ENCODE measurements at places on chromosomes 11 and 22. TPM values are rescaled to one million over a fixed set of nuclear protein-coding genes. Genes with fewer than 3 reads are reported as not detected.

DNA sequence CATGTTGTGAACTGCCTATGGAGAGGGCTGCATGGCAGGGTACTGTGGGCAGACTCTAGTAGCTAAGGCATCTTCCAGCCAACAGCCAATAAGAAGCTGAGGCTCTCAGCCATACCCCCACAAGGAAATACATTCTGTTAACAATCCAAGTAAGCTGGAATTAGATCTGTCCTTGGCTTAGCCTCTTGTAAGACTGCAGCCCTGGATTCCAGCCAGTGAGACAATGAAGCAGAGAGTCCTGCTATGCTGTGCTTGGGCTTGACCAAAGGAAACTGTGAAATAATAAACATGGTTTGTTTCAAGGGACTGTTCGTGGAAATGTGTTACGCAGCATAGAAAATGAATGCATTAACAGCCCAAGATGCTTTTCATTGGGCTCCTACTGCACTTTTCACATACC is 1097.4 kb upstream of the CCDC90B start:
- DNase-seq = no peak
- H3K4me1 ChIP-seq = no peaks in the 10 kb centered on the region
- H3K27me3 ChIP-seq = no peaks in the 10 kb centered on the region
- H3K27ac ChIP-seq = no peak overlapping the region

- H3K36me3 ChIP-seq = no peaks in the 10 kb centered on the region
- no peaks in the 10 kb centered on the region for H3K4me1 ChIP-seq
- peaks cover 11% of the 10 kb centered on the region for H3K27me3 ChIP-seq
- DNase-seq = no peak
Observed at GRCh38 chr11:102864724-102865123, 10.1 kb downstream of the MMP12 start.

The TRIM51 gene
- not detected for total RNA-seq

DNA sequence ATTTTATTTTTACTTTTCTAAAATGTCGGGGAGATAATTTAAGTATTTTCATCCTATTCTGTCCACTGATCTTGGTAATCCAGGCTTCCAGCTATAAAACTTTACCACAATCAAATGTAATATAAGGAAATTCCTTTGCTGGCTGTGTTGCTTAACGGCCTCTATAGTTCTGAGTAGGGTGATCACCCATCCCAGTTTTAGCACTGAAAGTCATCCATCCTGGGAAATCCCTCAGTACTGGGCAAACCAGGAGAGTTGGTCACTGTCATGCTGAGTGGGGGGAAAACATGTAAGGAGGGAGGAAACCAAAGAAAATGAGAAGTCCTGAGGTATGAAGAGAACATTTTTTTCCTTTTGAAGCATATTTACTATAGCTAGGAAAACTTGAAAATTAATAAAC is 12.8 kb upstream of the BACE1-AS start:
- no peak overlapping the region for H3K4me3 ChIP-seq
- DNase-seq = no peak
- no peaks in the 10 kb centered on the region for H3K4me1 ChIP-seq
- peaks cover 19% of the 10 kb centered on the region for H3K36me3 ChIP-seq
- no peaks in the 10 kb centered on the region for H3K27me3 ChIP-seq

- no peak overlapping the region for H3K27ac ChIP-seq
- peaks cover 72% of the 10 kb centered on the region for H3K27me3 ChIP-seq
- H3K4me3 ChIP-seq = no peak overlapping the region
Observed at GRCh38 chr11:102110761-102111010, 439 bp downstream of the YAP1 start.

DNA sequence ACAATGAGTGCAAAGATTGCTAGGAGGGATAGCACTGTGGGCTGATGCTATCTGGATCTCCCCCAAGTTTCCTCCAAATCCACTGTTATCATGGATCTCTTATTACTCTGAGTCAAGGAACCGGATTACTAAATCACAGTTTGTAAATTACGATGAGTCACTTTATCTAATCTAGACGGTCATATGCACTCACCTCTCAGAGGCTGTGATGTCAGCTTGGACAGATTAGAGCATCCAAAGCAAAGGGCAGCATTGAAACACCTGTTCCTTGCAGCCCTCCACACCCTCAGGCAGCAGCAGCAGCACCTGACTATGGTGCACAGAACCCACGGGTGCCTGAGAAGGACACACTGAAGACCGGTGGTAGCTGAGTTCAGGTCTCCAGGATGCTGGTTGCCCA is 14.0 kb upstream of the POU2AF1 start:
- no peak overlapping the region for H3K4me3 ChIP-seq
- no peaks in the 10 kb centered on the region for H3K27me3 ChIP-seq
- H3K27ac ChIP-seq = no peak overlapping the region
- DNase-seq = no peak
- peaks cover 3% of the 10 kb centered on the region for H3K36me3 ChIP-seq

DNA sequence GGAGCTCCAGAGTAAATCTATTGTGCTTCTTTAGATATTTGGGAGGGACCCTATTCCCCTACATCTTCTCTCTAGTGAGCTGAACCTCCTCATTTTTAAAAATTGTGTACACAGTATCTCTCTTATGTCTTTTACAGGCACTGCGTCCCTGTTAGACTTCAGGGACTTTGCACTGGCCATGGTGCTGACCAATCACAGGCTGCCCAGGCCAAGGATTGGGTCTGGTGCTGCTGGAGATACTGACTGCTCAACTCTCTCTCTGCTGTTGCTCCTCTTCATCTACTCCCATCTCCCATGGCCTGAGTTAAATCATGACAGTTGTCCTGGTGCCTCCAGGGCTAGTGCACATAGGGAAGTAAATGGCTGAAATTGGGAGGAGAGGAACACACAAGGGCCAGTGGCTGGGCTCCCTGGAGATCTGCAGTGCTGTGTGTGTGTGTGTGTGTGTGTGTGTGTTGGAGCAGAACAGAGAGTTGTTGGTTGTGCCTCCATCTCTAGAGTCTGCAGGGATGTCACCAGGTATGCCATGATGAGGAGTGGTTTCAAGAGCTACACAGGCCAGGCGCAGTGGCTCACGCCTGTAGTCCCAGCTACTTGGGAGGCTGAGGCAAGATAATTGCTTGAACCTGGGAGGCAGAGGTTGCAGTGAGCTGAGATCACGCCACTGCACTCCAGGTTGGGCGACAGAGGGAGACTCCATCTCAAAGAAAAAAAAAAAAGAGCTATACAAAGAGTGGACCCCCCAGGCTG is 155.3 kb downstream of the ST3GAL4 start:
- H3K27ac ChIP-seq = no peak overlapping the region
- H3K4me3 ChIP-seq = no peak overlapping the region
- no peaks in the 10 kb centered on the region for H3K36me3 ChIP-seq
- peaks cover 3% of the 10 kb centered on the region for H3K27me3 ChIP-seq
- no peaks in the 10 kb centered on the region for H3K4me1 ChIP-seq

- no peak for DNase-seq
- no peaks in the 10 kb centered on the region for H3K4me1 ChIP-seq
- H3K27ac ChIP-seq = no peak overlapping the region
- H3K27me3 ChIP-seq = no peaks in the 10 kb centered on the region
- peaks cover 14% of the 10 kb centered on the region for H3K36me3 ChIP-seq
- H3K4me3 ChIP-seq = no peak overlapping the region
Observed at GRCh38 chr11:3664032-3664630, 7.1 kb downstream of the CHRNA10 start.

DNA sequence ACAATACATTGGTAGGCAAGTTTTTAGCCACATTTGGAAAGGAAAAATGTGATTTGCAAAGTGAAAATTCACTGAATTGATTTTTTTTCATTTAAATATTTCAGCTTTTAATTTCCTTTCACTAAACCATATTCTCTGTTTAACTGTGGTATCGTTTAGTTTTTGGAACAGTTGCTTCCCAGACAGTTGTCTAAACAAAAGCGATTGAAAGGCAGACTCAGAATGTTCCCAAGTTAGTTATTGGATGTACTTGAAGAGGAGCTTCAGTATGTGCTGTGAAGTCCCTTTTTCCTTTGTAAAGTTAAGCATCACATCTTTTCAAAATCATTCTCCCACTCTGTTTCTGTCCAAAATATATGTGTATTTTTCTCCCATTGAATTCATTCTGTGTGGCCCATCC is 623.4 kb upstream of the LUZP2 start:
- H3K27ac ChIP-seq = no peak overlapping the region
- no peaks in the 10 kb centered on the region for H3K36me3 ChIP-seq
- no peak for DNase-seq
- no peaks in the 10 kb centered on the region for H3K27me3 ChIP-seq
- H3K4me1 ChIP-seq = no peaks in the 10 kb centered on the region

- H3K27me3 ChIP-seq = no peaks in the 10 kb centered on the region
- no peak for DNase-seq
- H3K27ac ChIP-seq = peak overlapping the region; percentile 47
Observed at GRCh38 chr11:72823105-72823804, 9.0 kb downstream of the ATG16L2 start.

The COPB1 gene
- total RNA-seq = 99.6 TPM

Measured in activated naive CD8-positive, alpha-beta T cell treated with anti-CD3 and anti-CD28 coated beads for 36 hours (primary cell).